HCT116 (cell line): ENCODE measurements at places on chromosomes 5 and 9. TPM values are rescaled to one million over a fixed set of nuclear protein-coding genes. Genes with fewer than 3 reads are reported as not detected.

DNA sequence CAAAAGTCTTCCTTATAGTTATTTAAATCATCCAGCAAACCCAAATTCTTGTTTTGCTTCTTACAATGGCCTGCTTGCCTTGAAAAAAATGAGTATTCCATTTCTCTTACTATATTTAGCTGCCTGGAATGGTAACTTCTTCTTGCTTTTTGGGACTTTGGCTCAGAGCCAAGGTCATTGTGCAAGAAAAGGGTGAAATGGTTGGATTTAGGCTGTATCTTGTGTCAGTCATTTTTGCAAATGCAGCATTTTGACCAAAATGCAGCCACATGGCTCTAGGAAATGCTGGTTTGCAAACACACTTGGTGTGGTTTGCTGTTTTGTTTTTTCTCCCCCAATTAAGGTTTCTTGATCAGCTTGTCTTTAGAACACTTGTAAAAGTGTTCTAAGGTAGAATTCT is 133.3 kb upstream of the ELL2 start:
- DNase-seq = no peak

- no peak for DNase-seq
Observed at GRCh38 chr5:139954462-139954861, 88.6 kb downstream of the NRG2 start.

GRCh38 chr9:123745451-123745850 is 184.5 kb downstream of the DENND1A start:
- DNase-seq = no peak

Gene C9orf153
- total RNA-seq = not detected

Gene SLC4A9
- 0.49 TPM for total RNA-seq
